H54 (cell line): ENCODE measurements at places on chromosomes 5 and 9.

DNA sequence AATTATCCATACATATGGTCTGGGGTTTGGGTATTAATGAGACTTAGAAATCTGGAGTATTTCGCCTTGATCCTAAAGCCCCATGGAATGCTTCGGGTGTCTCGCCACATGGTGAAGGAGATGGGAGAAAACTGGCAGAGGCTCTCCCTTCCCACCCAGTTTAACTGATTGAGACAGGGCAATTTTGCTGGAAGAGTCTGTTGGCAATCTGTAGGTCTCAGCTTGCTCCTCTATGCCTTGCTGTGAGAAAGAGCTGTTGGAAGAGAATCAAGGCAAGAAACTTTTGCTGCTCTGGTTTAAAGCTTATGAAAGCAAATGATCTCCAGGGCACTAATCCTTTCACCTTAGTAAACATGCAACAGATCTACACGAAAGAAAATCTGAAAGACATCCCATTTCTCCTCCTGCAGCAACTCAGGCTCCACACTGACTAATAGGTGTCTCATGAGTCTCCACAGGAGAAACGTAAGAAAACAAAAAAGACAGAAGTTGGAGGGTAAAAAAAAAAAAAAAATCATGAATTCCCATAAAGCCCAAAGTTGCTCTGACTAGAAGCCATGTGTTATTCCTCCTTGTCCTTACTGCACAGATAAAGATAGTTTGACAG lies 369.9 kb downstream of the EFNA5 start:
- no peak for DNase-seq

GRCh38 chr9:36328798-36329411 lies 70.7 kb upstream of the GNE start:
- DNase-seq: peak; percentile 18

DNA sequence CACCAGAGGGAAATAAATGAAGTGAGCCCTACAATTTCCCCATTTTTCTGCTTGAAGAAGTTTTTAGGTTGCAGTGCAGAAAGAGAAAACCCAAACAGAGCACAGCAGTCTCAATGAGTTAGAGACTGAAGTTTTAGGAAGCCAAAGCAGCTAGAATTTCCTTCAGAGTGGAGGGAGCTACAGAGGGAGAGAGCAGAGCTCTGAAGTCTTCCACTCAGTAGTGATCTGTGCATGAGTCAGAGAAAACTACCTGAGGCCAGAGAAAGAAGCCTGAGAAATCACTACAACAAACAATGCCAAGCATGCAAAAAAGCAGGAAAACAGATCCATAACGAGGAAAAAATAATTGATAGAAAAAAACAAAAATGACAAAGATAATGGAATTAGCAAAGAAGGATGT lies 17.9 kb upstream of the NDUFB6 start:
- DNase-seq: no peak

- DNase-seq: no peak
Measured at GRCh38 chr9:97322105-97322504, 14.6 kb downstream of the CCDC180 start.
